ENCODE measurements at places on chromosomes 11 and 22.
A peak's percentile ranks its signal among the peaks of the same experiment; 100 is the strongest.

DNA sequence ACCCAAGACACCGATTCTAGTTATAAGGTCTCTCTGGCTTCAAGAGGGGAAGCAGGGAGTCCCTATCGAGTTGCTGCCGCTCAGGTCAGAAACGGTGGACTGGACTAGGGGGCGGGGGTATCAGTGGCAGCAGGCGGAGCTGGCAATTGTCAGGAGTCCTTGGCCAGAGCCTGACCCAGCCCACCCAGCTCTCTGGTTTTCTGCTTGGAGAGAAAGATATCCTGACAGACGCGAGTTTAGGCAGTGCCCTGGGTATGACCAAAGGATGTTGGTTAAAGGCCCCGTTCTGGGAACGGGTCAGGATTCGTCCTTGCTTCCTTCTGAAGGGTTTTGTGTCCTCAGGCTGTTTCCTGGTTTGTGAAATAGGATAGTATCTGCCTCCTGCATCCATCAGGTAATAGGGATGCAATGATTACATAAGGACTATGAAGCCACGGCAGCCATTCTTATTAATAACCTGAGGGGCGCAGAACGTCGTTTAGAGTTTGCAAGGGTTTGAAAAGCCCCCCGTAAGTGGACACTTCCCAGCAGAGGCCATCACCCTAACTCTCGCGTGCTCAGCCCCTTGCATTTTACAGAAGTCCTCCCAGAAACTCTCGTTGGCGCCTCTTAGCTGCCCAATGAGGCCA, 700 bp upstream of the DEPDC5 start:
- DNase-seq, result no peak

GRCh38 chr22:20542055-20542454, 34.6 kb downstream of the MED15 start:
- no peak for DNase-seq

DNA sequence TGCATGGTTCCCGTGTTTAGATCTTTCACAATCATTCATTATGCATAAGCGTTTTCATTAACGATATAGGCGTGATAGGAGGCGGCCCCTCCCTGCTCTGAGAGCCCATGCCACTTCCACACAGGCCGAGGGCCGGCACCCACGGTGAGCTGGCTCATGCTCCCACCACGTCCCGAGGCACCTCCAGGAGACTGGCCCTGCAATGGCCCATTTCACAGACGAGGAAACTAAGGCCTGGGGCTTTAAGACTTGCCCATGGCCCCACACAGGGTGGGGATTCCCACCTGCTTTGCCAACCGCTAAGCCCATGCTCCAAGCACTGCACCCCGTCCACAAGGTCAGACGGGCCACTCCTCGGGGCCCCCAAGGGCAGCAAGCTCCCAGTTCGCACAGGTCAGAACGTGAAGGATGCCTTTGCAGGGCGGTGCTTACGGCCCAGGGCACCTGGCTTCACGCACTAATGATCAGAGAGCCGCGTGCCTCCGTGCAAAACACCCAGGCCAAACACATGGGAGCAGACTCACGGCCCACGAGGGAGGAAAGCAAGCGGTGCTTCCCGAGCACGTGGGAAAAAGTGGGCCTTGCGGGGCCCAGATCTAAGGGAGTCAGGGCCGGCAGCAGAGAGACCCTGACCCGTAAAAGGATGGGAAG, 8.3 kb downstream of the OSBPL5 start:
- DNase-seq, result no peak

GRCh38 chr22:19239464-19239863, 52.1 kb downstream of the CLTCL1 start:
- DNase-seq, result no peak

- DNase-seq, result no peak
Measured at GRCh38 chr22:49017482-49018329, 810.0 kb downstream of the BRD1 start.

DNA sequence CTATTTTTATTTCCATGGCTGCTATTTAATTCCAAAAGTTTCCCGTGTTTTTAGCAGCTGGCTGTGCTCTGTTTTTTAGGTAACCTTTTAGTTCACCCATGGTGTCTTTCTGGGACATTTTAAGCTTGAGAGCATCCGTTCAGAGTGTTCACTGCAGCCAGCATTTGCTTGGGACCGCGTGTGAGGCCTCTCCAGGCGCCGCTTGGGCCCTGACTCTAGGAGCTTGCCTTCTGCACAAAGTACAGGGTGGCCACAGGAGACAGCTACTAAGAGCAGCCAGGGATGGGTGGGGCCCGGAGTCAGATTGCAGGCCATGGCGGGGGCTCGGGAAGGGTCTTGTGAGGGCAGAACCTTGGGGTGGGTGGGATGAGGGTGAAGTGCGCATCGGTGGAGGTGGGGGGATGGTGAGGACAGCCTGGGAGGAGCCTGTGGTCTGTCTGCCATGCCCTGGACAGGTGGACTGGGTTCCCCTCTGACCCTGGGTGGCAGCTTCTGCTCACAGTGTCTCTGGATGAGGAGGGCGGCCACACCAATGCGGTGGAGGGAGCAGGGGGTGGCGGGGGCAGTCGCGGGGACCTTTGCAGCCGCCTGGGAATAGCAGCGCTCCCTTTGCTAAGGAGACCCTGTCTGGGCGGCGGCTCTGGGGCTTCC, 288.1 kb downstream of the TBC1D22A start:
- no peak for DNase-seq

DNA sequence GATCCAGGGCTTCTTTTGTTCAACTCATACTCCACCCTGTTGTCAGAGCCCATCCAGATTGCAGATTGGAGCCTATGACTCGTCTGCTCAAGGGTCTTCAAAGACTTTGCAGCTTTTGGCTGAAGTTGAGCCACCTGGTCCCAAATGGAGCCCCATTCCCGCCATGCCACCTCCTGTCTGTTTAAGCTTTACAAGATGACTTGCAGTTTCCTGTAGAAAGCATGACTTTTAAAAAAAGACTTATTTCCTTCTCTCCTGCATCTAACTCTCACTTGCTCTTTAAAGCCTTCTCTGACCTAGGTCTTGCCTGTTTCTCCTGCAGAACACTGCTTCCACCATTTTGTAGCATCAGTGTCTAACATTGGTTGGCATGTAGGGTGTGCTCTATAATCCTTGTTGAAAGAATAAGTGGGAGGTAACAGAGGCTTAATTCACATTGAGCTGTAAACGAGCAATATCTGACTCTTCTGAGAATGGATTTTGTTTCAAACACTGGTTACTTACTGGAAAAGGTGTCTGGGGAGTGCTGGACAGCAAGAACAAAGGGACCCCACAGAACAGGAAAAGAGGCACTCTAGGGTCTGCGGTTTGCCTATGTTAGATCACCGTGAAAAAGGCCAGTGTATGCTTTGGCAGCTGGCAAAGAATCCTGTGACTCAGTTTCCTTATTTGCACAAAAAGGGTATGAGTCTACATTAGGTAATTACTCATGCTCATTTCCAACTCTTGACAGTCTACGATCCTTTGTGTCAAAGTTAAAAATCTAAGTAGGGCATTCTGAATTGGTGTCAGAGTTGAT, 30.3 kb downstream of the NF2 start:
- no peak for DNase-seq

GRCh38 chr11:587978-588380, 11.7 kb downstream of the PHRF1 start:
- peak; percentile 80 for DNase-seq

DNA sequence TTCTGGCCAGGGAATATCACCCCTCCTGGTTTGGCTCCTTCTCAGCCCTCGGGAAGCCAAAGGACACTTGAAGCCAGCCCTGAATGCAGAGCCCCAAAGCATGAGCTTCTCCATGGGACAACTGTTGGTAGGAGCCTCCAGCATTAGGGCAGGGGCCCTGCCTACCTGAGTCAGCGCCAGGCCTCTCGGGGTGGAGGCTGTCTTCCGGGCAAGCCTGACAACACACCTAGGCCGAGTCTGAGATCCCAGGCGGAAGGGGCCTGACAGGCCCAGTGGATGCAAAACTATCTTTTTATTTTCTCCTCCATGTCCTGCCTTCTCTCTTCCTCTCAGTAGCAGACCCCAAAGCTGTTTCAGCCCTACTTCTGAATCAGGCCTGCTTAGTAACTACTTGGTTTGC, 27.6 kb downstream of the RCOR2 start:
- no peak for DNase-seq

Measured in activated naive CD4-positive, alpha-beta T cell treated with anti-CD3 and anti-CD28 coated beads, Interleukin-2, amount 10 ng/mL, durations not matched to agents 7 days and 5 days (primary cell).